CD4-positive, alpha-beta T cell treated with Interleukin-15 for 4 hours (primary cell): ENCODE measurements at places on chromosomes 6 and 20.

DNA sequence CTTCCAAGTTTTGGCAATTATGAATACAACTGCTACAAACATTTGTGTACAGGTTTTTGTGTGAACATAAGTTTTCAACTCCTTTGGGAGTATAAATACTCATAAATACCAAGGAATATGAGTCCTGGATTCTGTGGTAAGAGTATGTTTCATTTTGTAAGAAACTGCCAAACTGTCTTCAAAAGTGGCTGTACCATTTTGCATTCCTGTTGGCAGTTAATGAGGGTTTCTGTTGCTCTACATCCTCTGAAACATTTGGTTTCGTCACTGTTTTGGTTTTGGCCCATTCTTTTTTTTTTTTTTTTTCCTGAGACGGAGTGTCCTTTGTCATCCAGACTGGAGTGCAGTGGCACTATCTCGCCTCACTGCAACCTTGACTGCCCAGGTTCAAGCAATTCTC, 8.5 kb downstream of the AP5S1 start:
- no peak for DNase-seq

DNA sequence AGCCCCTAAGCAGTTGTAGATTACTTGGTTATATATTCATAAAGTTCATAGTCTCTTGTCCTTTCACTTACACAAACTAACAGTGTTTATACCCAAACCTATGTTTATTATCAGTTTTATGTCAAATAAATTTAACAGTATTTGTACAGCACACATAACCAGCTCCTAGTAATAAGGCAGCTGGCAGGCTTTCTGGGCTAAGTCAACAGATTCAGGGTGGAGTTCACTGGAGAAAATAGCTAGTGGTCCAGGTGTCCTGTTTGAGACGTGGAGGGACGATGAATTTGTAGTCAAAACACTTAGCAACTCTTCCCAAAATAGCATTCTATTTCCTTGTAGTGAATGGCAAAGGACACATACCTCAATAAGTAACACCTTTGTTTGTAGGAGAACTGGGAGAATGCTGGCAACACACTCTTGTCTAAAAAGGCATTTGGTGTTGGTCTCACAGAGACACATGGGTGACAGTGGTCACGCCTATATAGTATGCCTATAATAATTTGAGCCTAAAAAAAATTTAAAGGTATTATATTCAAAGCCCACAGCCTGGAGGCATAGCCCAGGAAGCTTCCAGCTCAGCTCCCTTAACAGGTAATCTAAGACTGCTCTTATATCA, 156.4 kb upstream of the CARMIL1 start:
- DNase-seq, result no peak

DNA sequence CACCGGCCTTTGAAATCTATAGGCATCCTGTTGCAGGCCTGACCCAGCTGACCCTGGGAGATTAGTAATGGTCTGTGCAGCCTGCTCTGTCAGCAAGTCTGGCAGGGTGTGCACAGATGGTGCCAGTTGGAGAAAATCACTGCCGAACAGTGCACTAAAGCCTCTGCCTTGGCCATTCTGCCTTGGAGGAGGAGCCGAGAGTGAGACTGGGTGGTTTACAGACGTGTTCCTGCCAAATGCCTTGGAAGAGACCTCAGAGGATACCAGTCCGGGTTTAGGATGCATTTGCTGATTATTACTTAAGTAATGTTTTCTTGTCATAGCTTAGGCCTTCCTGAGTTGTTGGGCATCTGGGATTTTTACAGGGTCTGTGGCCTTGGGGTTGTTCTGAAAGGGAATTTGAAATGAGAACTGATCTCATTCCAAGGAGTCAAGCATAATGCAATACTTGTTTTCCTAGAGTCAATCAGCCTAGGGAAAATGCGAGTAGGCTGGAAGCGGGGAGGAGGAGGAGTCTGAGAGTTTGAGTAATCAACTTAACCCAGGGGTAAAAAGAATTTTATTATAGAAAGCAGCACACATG, 292.1 kb downstream of the SOX4 start:
- DNase-seq, result no peak

DNA sequence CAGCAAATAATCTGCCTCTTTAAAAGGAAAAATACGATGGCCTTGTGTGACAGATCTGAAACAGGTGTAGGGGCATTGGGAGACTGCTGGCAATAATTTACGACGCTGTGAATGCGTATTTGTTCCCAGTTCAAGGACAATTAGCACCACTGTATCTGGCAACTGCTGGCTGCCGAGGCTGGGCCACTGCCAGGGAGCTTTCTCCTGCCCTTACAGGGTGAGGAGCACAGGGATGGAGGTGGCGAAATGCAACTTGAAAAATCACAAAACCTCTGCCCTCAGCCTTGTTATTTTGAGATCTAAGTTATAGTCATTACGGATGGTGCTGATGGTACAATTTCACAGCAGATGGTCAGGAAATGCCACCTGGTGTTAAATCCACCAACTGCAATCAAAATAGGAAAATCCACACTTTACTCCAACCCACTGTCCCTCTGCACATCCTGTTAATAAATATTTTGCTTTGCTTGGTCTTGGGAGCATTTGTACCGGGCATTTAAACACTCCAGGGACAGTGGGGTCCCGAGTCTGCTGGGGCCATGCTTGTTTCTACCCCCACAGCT, 6.4 kb downstream of the MYLK4 start:
- no peak for DNase-seq

DNA sequence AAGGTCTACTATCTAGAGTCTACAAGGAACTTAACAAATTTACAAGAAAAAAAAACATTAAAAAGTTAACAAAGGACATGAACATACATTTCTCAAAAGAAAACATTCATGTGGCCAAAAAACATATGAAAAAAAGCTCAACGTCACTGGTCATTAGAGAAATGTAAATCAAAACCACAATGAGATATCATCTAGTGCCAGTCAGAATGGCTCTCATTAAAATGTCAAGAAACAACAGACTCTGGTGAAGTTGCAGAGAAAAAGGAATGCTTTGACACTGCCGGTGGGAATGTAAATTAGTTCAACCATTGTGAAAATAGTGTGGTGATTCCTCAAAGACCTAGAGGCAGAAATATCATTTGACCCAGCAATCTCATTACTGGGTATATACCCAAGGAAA, 48.3 kb downstream of the OGFRL1 start:
- no peak for DNase-seq

DNA sequence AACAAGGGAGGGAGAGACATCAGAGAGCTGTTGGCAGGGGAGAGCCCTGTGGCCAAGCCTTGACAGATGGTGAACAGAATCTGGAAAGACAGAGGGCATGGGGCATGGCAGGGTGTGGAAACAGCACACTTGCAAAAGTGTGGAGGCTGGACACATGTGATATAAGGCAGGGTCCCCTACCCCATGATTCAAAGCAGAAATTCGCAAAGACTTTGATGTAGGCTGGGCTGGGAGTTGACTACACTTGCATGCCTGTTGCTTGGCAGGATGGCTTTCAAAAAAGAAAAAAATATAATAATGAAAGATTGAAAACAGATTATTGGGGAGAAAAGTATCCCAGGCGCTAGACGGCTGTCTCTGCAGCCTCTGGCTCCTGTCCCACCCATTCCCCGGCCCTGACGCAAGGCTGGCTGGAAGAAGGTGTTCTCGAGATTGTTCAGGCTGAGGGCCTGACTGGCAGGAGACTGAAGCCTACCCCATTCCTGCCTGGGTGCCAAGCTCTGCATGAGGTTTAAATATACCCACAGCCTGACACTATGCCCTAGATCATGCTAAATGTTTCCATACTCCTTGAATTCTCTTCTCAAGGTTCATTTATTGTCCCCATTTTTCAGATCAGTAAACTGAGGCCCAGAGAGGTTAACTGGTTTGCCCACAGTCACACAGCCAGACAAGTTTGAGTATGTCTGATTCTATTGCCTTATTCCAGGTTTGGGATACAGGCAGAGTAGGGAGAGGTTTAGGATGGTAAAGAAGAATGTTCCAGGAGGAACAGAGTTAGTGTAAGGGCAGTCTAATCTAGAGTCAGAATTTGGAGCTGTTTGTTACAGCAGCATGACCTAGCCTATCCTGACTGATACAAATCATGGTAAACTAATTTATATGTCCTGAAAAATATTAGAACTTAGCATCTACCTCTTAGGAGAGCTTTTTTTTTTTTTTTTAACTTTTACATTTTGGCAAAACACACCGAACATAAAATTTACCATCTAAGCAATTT, 23.4 kb upstream of the CCN5 start:
- no peak for DNase-seq
